ENCODE measurements at places on chromosomes 6 and 20. TPM values are rescaled to one million over a fixed set of nuclear protein-coding genes. Genes with fewer than 3 reads are reported as not detected.

The WFDC5 gene
- not detected for total RNA-seq

The LY6G6C gene
- not detected for total RNA-seq

The CDH4 gene
- 0.10 TPM for total RNA-seq

The LRRC1 gene
- 2.3 TPM for total RNA-seq

The ADGRB3 gene
- total RNA-seq: not detected

The SLC17A1 gene
- total RNA-seq: not detected

The MDFI gene
- total RNA-seq: not detected

The PHF20 gene
- 39.8 TPM for total RNA-seq

The NKAIN4 gene
- total RNA-seq: not detected

The OTOR gene
- not detected for total RNA-seq

Measured in activated naive CD4-positive, alpha-beta T cell treated with anti-CD3 and anti-CD28 coated beads for 36 hours (primary cell).